ENCODE measurements at places on chromosomes 7 and 10. TPM values are rescaled to one million over a fixed set of nuclear protein-coding genes. Genes with fewer than 3 reads are reported as not detected.

Gene MCM7
- 447 TPM for total RNA-seq

Gene ATRNL1
- not detected for total RNA-seq

Gene SLC16A12
- not detected for total RNA-seq

Gene CHST15
- total RNA-seq: 0.15 TPM

Gene MYO1G
- 252 TPM for total RNA-seq

Gene CALHM3
- not detected for total RNA-seq
